ENCODE measurements at places on chromosomes 2 and 18.

DNA sequence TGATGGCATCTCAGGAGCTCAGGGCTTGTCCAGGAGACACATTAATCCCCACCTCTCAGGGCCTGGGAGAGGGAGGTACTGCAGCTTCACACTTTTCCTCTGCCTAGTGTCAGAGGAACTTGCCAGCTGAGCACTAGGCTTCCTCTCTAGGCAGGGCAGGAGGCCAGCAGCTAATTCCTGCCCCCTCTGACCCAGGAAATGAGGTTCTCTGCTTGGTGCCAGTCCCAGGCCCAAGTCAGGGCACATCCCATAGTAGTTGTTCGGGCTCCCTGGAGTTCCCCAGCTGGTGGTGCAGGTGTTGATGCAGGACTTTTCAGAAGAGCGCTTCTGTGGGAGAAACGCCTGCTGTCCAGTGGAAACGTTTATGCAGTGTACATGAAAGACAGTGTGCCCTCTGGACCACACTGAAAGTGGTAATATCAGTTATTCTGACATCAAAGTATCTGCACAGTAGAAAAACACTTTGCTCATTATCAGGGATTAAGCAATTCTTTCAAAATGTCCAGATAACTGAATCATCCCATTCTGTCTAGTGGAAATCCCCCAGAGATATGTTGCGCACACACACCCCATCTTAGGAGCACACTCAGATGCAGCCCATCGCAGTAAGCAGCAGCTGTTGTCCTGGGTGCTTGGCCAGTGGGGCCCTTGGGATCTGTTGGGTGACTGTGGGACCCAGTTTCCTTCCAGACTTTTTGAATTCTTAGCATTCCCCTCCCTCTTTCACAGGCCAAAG lies 17.8 kb upstream of the SCLY start:
- no peak for DNase-seq

DNA sequence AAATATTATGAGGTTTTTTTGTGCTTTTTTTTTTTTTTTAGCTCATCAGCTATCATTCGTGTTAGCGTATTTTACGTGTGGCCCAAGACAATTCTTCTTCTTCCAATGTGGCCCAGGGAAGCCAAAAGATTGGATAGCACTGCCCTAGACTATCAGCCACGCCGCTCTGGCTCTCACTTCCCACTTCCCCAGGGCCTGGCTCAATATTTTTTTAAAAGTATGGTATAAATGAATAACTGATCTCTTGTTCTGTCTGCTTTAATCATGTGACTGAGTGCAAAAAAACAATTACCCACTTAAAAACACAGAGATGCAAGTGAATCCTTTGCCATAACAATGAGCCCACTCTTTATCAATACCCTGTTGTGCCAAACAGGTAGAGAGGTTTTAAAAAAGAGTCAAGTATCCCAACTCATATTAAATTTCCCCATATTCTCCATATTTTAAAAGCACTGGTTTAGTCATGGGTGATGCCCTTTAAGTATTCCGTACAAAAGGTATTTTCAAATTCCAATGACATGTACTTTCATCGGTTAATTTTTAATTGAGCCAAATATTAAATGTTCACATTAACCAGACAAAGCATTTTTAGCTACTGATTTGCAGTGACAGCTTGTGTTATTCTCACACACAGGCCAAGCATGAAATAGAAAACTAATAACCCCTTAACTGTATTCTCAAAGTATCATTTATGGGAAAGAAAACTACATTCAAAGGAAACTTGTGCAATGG lies 12.6 kb downstream of the BCL2 start:
- DNase-seq = no peak

DNA sequence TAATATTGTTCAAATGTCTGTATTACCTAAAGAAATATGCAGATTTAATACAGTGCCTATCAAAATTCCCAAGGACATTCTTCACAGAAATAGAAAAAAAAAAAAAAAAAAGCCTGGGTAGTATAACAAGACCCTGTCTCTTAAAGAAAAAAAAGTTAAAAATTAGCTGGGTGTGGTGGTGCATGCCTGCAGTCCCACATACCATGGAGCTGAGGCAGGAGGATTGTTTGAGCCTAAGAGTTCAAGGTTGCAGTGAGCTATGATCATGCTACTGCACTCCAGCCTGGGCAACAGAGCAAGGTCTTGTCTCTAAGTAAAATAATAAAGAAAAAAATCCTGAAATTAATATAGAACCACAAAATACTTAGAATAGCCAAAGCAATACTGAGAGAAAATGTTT lies 51.9 kb downstream of the SLC16A14 start:
- DNase-seq = no peak

DNA sequence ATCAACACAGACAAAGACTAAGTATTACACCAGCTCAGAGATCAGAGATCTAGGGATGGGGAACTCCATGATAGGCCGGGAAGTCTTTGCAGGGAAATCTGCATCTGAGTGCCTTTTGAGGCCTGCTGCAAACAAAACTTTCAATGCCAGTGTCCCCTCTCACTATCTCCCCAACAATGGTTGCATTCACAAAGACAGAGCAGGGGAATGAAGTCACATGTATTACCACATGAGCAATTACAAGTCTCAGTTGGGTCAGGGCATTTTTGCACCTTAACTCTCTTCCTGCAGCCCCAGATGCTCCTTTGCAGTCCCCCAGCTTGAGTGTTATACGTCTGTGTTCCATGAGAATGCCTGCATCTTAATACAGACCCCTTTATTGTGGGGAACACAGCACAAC lies 1.8 kb upstream of the RNF144A start:
- no peak for DNase-seq

DNA sequence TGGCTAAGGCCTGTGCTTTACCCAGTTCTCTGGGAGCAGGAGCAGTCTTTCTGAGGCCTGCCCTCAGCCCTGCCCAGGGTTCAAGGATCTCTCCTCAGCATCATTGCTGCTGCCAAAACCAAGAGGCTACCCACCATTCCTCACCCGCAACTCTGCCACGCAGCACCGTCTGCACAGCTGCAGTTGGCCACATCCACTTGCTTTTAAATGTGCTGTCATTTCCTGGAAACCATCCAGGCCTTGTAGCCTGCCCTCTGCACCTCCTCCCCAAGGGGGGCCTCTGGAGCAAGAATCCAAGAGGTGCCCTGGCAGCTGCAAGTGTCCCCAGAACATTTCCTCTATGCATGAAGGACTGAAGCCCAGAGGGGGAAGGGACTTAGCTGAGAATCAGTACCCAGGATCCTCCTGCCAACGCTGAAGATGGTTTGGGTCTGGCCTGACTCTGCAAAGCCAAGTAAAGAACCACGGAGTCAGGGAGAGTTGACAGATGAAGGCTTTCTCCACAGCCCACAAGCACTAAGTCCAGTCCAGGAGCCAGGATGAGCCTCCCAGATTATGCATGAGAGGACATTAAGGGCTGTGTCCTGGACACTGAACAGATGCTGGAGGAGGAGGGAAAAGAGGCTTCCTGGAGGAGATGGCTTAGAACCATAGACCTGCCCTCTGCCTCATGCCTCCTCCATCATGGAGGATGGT lies 14.9 kb downstream of the EMX1 start:
- peak; percentile 26 for DNase-seq

DNA sequence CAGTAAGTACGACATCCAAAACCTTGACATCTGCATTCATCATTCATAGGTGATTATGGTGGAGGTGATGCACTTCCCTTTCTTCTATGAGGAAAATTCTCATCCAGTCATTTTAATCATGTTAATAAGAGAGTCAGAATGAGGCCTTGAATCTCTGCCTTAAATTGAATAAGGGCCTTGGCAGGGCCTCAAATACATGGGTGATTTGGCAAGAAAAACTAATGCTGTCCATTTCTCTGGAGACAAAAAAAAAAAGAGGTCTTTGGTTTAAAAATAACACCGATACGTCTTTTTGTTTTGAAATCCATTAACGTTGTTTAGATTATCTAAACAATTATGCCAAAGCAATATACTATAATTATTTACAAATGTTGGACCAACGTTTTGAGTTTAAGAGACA lies 8.1 kb downstream of the COLEC12 start:
- DNase-seq = no peak
